ENCODE measurements at places on chromosomes 7 and 10.

DNA sequence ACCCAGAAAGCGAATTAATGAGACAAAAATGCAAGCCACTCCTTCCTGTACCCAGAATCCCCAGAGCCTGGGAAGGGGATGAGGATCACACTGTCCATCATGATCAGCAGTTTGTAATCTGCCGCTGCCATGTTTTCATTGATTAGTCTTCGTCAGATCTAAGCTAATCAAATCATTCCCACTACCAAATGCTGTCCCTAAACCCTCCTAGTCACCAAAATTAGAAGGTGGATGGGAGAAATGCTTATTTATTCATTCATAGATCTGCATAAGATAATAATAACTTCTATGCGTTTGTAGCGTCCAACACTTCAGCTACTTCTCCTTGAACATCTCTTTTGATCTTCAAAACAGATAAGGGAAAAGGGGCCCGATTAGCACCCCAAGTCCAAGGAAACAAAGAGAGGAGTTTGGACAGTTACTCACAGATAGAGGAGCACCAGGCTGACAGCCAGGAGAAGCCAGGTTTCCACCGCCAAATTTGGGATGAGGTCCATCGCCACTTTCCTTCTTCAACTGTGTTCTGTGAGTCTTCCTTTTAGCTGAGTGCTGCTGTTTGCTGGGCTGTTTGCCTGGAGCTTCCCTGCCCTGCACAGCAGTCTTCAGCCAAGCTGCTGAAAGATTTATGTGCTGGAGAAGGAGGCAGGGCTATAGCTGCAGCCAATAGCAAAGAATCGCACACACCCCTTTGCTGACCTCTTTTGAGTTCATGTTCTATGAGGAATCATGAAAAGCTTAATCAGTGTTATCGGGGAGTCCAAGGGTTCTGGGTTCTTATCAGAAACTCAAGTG is at the start of gene CYP3A5:
TSS of gene CYP3A5 (minus strand) at position 597 of the 792 bp plus-strand sequence. CDS start at position 497, 100 bp downstream.
- peak; percentile 45 for DNase-seq

DNA sequence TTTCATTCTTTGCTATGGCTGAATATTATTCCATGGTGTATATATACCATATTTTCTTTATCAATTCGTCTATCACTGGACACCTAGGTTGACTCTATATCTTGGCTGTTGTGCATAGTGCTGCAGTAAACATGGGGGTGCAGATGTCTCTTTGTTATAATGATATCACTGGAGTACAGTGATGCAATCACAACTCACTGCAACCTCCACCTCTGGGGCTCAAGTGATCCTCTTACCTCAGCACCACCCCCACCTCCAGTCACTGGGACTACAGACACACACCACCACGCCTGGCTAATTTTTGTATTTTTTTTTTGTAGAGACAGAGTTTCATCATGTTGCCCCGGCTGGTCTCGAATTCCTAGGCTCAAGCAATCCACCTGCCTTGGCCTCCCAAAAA is 15.6 kb downstream of the KLHL7 start:
- DNase-seq, result no peak

GRCh38 chr7:112076324-112076723 is 129.9 kb downstream of the DOCK4 start:
- no peak for DNase-seq

DNA sequence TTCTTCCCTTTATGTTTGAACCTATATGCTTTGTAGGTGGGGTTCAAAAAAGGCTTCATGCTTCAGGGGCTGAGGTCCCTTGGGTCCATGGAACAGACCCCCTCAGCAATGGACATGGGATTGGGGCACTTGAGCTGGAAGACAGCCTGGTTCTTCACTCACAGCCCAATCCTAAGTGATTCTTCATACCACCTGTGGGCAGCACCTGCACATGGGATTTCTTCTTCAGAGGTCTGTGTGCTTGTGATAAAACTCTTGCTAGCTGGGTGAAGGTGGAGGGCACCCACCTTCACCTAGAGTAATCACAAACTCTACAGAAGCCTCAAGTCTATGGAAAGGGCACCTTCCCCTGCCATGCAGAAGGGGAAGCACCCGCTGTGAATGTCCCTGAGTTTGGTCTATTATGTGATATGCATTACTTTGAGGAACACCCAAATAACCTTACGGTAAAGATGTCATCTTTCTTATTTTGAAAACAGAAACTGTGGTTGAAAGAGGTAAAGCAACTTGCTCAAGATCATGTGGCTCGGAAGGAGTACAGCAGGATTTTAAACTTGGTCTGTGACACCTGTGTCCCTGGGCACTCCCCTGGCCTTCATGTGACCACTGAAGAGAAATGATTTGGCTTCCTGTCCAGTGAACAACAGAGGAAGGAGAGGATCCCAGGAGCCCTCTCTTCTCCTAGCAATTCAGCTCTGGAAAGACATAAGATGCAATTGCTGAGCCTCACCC is 469.5 kb upstream of the ZMIZ1 start:
- no peak for DNase-seq

GRCh38 chr7:90618876-90619275 is 22.8 kb downstream of the CDK14 start:
- DNase-seq, result no peak

DNA sequence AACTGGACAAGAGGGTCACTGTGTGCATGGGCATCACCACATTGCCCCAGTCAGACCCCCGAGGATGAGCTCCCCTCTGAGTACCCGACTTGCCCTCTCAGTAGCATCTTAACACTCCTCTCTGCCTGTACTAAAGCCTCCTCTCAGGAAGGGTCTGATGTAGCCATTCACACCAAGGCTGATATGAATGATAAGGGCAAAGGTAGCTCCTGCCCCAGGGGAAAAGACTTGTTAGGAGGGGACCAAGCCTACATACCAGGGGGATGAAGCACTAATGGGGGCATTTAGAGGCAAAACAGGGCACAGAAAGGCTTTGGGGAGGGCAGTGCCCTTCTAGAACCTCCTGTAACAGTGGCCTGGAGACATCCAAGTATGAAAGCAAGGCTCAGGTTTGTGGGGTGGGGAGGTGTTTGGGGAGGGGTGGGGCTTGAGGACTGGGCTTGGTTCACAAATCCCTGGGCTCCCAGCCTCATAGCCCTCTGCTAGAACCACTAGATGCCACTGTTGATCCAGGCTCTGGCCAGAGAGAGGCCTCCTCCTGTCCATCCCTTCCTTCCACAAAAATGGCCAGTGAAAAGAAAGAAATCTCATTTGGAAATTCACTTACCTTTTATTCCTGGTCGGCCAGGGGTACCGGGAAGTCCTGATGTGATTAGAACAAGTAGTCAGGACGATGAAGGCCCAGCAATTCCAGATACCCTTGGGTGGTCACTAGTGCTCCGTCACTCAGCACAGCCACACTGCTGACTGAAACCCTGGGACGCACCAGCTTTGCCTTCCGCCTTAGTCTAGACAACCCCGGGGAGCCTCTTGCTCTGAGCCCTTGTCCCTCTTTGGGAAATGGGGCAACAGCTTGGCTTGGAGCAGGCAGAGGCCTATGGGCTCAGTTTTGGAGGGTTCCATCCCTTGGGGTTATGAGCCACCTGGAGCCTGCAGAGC is 40.3 kb downstream of the COL17A1 start:
- DNase-seq, result peak; percentile 75

GRCh38 chr10:73843261-73843660 is 31.1 kb downstream of the CAMK2G start:
- DNase-seq, result no peak

GRCh38 chr7:79176859-79177477 is 276.5 kb downstream of the MAGI2 start:
- peak; percentile 56 for DNase-seq

- DNase-seq, result no peak
Measured at GRCh38 chr10:5710859-5711258, 26.2 kb downstream of the TASOR2 start.

DNA sequence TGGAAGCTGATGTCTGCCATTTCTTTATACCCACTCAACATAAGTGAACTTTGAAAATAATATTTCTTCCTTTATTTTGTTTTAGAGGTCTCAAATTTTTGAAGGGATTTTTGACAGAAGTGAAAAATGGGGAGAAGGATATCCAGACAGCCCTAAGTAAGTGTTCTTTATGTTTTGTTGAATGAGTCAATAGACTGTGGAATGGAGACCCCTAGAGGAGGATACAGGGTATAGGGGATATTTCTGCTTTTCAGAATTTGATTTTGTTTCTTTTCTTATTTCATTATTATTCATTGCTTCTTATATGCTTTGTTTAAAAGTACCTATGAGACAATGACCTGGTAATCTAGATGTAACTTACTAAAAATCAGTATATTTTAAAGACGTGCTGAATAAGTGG is 34.4 kb downstream of the PLEKHA8 start:
- peak; percentile 36 for DNase-seq

- DNase-seq, result no peak
Measured at GRCh38 chr7:64551375-64552142, 11.3 kb downstream of the ZNF680 start.

- DNase-seq, result no peak
Measured at GRCh38 chr10:100043344-100043743, 33.6 kb upstream of the DNMBP start.

DNA sequence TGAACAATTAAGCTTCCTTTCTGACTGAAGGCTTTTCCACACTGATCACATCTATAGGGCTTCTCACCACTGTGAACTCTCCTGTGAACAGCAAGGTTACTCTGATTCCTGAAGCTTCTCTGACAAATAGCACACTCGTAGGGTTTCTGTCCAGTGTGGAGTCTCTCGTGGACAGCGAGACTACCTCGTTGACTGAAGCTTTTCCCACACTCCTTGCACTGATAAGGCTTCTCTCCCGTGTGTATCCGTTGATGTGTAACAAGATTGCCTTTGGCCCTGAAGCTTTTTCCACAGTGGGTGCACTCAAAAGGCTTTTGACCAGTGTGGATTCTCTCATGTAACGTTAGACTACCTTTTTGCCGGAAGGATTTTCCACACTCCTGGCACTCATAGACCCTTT is 4.4 kb downstream of the ZNF32 start:
- peak; percentile 21 for DNase-seq

DNA sequence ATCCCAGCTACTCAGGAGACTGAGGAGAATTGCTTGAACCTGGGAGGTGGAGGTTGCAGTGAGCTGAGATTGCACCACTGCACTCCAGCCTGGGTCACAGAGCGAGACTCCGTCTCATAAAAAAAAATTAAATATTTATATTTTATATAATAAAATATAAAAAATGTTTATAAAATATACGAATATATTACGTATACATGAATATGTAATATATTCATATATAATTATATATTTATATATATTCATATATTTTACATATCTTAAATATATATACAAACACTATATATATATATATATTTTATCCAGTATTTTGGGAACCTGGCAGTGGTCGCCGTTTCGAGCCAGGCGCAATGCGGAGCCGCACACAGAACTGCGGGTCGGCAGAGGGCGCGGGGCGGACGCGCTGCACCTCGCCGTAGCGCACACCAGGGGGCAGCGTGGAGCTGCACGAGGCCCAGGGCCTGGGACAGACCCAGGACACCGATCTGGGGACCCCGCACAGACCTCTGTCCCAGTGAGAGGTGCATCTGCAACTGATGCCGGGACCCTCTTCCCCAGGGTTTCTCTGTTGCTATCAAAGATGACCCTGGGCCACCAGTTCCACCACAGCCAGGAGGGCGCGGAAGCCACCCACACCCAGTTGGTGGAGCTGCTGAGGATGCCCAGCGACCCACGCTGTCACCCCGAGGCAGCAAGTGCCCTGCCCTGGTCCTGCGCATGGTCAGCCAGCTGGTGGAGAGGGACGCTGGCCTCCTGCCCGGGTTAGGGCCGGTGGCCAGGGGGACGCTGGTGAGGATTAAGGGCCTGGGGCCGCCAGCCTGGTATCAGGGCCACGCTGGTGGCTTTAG is 22.7 kb downstream of the AP5Z1 start:
- DNase-seq, result no peak

DNA sequence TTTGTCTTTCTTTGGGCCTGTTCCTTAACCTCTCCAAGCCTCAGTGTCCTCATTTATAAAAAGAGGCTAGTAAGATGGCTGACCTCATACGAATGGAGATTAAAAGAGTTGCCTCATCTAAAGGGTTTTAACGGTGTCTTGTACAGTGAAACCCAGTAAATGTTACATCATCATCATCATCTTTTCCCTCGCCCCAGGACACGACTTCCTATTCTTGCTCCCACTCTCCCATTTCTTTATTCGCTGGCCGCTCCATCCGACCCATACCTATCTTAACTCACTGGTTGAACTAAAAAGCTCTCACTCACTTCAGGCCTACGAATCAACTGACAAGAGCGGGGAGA is 554 bp downstream of the FRA10AC1 start:
- peak; percentile 24 for DNase-seq

GRCh38 chr10:118214776-118215175 is 127.3 kb downstream of the FAM204A start:
- no peak for DNase-seq

DNA sequence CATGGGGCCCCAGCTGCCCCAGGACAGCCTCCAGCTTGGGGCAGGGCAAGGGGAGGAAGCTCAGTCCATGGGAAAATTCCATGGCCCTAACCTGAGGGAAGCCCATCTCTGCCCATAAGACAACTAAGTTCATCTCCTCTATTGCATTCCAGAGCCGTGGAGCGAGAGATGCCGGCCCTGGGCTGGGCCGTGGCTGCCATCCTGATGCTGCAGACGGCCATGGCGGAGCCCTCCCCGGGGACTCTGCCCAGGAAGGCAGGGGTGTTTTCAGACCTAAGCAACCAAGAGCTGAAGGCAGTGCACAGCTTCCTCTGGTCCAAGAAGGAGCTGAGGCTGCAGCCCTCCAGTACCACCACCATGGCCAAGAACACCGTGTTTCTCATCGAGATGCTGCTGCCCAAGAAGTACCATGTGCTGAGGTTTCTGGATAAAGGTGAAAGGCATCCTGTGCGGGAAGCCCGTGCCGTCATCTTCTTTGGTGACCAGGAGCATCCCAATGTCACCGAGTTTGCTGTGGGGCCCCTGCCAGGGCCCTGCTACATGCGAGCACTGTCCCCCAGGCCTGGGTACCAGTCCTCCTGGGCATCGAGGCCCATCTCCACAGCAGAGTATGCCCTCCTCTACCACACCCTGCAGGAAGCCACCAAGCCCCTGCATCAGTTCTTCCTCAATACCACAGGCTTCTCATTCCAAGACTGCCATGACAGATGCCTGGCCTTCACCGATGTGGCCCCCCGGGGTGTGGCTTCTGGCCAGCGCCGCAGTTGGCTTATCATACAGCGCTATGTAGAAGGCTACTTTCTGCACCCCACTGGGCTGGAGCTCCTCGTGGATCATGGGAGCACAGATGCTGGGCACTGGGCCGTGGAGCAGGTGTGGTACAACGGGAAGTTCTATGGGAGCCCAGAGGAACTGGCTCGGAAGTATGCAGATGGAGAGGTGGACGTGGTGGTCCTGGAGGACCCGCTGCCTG is 4.3 kb downstream of the AOC1 start:
- no peak for DNase-seq

DNA sequence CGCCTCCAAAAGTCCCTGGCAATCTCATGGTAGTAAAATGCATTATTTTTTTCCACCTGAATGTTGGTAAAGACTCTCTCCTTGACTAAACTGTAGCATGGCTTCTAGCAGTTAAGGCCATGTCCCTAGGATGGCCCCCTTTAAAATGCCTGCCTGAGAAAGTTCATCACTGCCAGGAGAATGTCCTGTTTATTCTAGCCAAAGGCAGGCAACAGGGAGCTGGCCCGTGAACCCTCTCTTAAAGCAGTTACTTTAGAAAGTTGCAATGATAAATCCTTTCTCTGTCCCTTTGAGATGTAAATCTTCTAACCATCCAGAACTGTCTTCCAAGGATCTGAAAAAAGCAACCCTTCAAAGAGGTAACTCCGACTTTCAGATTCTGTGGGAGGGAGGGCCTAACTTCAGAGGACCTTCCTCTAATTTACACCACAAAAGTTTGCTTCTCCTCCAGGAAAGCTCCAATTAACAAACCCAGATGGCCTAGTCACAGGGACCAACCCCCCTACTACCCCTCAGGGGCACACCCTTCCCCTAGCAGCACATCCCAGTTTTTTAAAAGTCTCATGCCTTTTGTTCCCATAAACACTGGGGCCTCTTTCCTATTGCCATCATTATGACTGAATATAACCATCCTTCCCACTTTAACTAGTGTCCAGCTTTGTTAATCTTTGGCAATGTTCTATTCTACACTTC is 5.5 kb downstream of the DNTT start:
- DNase-seq, result no peak
